ENCODE measurements at places on chromosomes 6 and 20.

DNA sequence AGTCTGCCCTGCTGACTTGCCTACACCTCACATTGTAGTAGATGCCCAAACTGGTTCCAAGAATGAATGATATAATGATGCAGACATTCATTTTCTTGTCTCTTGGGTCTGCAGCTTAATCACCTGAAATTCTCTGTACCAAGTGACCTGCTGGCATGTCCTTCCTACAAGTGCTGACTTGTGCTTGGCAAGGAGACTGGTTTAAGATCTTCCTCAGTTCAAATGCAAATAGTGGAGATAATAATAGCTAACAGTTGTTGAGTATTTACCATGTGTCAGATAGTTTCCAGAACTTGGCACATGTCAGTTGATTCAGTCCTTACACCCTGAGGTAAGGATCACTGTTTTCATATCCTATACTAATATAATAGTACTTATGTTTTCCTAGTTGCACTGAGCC lies 223.4 kb downstream of the SLC24A3 start:
- DNase-seq, result no peak

DNA sequence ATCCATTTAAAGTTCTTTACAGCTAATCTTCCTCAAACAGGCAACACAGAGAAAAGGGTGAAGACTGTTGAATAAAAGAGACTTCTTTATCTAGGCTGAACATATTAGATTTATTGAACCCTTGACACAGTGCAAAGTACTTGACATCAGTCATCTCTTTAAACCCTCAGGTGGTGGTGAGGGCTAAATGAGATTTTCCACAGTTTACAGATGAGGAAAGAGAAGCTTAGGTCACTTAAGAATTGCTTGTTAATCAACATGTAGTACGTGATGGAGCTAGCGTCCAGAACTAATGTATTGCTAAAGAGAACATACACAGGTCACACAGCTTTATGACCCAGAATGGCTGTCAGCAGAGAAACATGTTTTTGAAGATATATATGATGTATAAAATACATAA lies 193.4 kb upstream of the LAMP5 start:
- DNase-seq, result no peak

DNA sequence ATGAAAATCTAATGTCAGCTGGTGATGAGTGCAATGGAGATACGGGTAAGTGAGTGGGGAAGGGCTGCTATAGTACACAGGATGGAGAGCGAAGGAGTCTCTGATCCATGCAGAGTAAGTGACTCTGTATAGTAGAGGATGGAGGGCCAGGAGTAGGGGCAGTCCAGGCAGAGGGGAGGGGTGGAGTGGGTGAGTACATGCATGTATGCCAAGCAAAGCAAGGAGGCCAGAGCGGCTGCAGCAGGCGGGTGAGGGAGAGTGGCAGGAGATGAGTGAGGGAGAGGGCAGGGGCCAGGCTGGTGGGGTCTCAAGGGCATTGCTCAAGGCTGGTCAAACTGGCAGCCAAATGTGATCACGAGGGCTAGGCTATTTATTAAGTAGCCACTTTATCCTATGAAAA lies 94.0 kb downstream of the PREP start:
- DNase-seq, result no peak

- no peak for DNase-seq
Observed at GRCh38 chr6:89954721-89955148, 60.5 kb downstream of the GJA10 start.

GRCh38 chr6:18395856-18396197 lies 8.7 kb downstream of the RNF144B start:
- no peak for DNase-seq
